Retinal pigment epithelial cell (primary cell): ENCODE measurements at places on chromosomes 1 and 21.
A peak's percentile ranks its signal among the peaks of the same experiment; 100 is the strongest.

- DNase-seq, result no peak
These were observed 209.6 kb downstream of the GIPC2 start for GRCh38 chr1:78255383-78255782.

DNA sequence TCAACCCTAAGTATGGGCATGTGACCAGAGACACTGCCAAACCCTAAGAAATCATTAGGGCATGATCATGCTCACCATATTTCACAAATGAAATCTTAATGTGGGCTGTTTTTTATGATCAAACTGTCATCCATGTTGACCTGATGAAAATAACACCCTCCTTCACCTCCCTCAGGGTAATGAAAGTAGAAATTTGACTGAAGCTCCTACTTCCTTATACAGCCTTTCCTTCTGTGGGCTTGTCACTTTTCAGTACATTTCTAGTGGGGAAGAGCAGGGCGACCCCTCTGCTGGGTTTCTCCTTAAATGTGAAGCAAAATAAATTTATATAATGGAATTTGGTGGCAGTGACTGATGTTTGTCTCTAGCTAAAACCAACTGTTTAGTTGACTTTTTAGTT is 25.9 kb downstream of the IVNS1ABP start:
- DNase-seq, result no peak

DNA sequence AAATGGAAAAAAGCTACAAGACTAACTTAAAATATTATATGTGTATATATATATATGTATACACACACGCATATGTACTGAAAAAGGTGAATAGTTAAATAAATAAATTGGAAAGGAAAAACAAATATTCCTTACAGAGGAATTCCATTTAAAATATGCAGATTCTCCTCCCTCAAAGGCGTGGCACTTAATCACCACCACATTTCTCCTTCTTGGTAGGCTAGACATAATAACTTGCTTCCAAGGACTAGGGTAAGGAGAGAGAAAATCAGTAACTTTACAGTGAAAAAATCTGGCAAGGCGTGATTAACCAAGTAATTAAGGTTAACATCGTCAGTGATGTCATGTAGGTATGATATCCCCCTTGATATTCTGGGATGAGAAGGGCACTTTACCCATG is 84.0 kb upstream of the USP25 start:
- no peak for DNase-seq

GRCh38 chr1:101293461-101294051 is 56.7 kb downstream of the S1PR1 start:
- DNase-seq, result no peak

DNA sequence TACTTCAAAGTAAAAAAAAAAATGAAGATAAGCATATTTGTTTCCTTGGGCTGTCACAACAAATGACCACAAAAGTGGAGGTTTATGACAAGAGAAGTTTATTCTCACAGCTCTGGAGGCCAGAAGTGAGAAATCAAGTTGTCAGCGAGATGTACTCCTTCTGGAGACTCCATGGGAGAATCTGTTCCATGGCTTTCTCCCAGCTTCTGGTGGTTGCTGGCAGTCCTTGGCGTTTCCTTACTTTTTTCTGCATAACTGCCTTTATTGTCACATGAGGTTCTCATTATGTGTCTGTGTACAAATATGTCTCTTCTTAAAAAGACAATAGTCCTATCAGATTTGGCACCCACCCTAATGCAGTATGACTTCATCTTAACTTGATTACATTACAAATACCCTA is 398.3 kb downstream of the KCNT2 start:
- DNase-seq, result no peak

- DNase-seq, result no peak
These were observed 112.9 kb upstream of the IPO9 start for GRCh38 chr1:201715801-201716741.

- DNase-seq, result no peak
These were observed 1.8 kb downstream of the HSF2BP start for GRCh38 chr21:43657355-43658087.

- no peak for DNase-seq
These were observed 6.4 kb downstream of the DSTYK start for GRCh38 chr1:205205055-205205454.

- DNase-seq, result peak; percentile 93
These were observed at the start of gene RNU5D-1 for GRCh38 chr1:44730741-44731512. Gene RNU5D-1 (minus strand): TSS chr1:44731170.

DNA sequence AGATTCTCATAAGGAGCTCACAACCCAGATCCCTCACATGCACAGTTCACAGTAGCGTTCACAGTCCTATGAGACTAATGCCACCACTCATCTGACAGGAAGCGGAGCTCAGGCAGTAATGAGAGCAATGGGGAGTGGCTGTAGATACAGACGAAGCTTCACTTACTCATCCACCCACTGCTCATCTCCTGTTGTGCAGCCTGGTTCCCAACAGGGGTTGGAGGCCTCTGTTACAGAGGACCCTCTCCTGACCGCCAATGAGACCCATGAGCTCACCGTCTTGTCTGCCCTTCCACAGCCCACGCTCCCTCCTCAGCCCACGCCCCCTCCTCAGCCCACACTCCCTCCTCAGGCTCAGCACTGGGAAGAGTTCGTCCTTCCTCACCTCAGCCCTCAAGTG is 39.6 kb downstream of the RSPH1 start:
- DNase-seq, result no peak

DNA sequence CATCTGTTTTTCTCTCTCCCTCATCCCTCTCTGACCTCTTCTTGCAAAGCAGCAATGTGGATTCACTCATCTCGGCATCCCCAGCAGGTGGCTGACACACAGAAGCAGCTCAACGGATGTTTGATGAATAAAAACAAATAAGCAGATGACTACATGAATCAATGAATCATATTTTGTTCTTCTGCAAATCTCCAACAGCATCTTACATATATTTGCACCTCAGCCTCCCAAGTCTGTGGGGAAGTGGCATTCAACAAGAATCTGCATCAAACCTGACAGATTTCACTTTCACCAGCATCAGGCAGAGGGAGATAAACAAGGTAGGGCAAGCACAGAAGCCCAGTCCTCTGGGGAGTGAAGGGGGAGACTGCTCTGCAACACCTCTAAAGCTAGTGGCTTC is 34.0 kb downstream of the CAPN8 start:
- no peak for DNase-seq

- DNase-seq, result no peak
These were observed 6.8 kb downstream of the SSU72 start for GRCh38 chr1:1567891-1568291.

- no peak for DNase-seq
These were observed 9.8 kb downstream of the NPR1 start for GRCh38 chr1:153688276-153688675.

DNA sequence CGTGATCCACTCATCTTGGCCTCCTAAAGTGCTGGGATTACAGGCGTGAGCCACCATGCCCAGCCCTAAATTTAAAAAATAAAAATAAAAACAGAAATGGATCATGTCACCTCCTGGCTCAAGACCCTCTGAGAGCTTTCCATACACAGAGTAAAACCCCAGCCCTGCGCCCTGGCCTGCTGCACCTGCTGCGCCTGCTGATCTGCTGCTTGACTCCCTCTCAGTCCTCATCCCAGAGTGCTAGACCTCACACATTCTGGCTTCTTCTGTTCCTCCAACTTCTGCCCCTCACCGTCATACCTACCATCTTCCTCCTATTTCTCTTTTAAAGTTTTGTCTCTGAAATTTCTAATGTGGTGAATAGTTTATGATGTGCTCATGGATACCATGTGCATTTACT is 42.7 kb upstream of the DIPK1A start:
- DNase-seq, result no peak

DNA sequence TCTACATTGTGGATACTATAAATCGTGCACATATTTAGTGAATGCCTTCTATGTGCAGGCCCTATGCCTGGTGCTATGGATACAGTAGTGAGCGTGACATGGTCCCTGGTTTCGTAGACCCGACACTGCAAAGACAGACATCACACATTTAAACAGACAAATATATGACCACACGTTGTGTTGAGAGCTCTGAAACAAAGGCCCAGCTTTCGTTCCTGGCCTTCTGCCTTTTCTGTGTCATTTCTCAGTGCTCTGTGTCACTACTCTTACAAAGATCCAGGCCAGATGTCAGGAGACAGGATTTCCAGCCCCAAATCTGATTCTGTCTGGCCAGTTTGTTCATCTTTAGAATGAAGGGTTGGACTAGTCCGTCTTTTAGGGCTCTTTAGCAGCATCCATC is 19.3 kb upstream of the TRABD2B start:
- DNase-seq, result no peak

DNA sequence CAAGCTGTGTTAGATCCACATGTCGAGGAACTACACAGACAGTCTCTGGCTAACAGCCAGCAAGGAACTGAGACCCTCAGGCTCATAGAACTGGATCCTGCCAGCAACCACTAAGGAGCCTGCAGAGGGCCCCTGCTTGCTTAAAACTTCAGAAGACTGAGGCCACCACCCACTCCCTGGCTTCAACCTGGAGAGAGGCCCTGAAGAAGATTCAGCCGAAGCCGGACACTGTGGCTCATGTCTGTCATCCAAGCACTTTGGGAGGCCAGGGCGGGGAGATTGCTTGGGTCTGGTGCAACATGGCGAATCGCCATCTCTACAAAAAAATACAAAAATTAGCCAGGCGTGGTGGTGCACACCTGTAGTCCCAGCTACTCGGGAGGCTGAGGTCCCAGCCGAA is 92.6 kb upstream of the TMPRSS2 start:
- no peak for DNase-seq

- no peak for DNase-seq
These were observed 16.5 kb upstream of the ZMYM1 start for GRCh38 chr1:35062518-35063196.

GRCh38 chr1:34060901-34061415 is 104.1 kb downstream of the CSMD2 start:
- DNase-seq, result no peak

GRCh38 chr1:65703853-65704252 is 88.8 kb upstream of the PDE4B start:
- no peak for DNase-seq

DNA sequence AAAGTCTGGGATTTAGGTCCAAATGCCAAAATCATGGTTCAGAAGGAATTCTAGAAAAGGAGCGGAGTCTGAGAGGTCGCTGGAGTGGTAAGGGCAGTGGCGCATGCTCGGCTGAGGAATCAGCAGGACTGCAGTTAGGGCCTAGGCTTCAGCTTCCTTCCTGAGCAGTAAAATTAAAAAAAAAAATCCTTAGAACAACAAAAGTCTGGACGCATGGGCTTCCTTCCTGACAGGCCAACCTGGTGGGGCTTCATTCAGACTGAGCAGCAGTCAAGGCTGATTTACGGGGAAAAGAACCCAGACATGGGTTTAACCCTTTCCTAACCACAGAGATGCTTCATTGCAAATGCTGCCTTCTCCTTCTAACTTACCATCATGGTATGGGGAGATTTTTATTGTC is 17.1 kb downstream of the RNF220 start:
- DNase-seq, result no peak

- DNase-seq, result no peak
These were observed 38.8 kb upstream of the CTBS start for GRCh38 chr1:84613026-84613425.

DNA sequence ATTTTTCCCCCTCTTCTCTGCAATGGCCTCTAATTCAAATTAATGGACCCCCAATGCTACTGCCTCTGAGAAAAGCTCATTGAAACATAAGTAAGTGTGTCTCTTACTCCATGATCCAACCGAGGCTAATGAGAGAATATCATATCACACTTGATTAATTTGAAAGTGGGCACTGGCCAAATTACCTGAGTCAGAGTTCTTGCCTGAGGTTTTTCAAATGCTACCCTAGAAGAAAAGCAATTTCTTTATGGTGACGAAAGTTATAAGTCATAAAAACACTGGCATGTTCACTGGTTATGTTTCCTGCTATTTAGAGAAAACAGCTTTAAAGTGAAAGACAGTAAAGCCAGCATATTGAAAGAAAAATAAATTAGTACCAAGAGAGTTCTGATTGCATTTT is 368.8 kb upstream of the TMPRSS15 start:
- DNase-seq, result peak; percentile 60
